Left ventricle myocardium inferior (tissue), 1 donor: ENCODE measurements at places on chromosomes 5 and 9.

- H3K36me3 ChIP-seq: no peaks in the 10 kb centered on the region
- H3K27ac ChIP-seq: no peak overlapping the region
- no peak for DNase-seq
- peaks cover 21% of the 10 kb centered on the region for H3K4me1 ChIP-seq
These were observed 472.9 kb downstream of the ARHGEF28 start for GRCh38 chr5:74098941-74099340.

DNA sequence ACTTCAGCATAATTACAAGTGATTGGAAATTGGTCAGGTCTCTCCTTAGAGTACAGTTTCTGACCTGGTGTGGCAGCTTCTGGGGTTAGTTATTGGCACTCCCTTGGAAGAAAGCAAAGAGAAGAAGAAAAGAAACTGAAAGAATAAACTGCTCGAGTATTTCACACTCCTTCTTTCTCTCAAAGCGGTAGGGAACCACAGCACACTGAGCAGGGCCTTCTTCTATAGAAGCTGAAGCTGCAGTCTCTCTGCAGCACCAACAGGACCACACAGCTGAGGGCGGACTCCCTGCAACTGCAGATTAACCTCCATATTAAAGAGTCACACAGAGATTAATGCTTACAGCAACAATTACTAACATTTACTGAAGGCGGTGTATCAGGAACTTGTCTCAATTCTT is 152.0 kb downstream of the TRPM6 start:
- no peak overlapping the region for H3K27ac ChIP-seq
- no peak for DNase-seq
- H3K4me3 ChIP-seq: no peak overlapping the region
- no peaks in the 10 kb centered on the region for H3K27me3 ChIP-seq

GRCh38 chr9:17611917-17612316 is 33.1 kb downstream of the SH3GL2 start:
- H3K36me3 ChIP-seq: no peaks in the 10 kb centered on the region
- peaks cover 10% of the 10 kb centered on the region for H3K4me1 ChIP-seq
- H3K27ac ChIP-seq: no peak overlapping the region
- no peak for DNase-seq
- H3K27me3 ChIP-seq: peaks cover 5% of the 10 kb centered on the region
- H3K4me3 ChIP-seq: no peak overlapping the region

GRCh38 chr5:173229382-173229959 is 5.5 kb downstream of the NKX2-5 start:
- peaks cover 16% of the 10 kb centered on the region for H3K36me3 ChIP-seq
- peak overlapping the region; percentile 91 for H3K27ac ChIP-seq
- no peak for DNase-seq
- H3K4me3 ChIP-seq: peak overlapping the region; percentile 76

DNA sequence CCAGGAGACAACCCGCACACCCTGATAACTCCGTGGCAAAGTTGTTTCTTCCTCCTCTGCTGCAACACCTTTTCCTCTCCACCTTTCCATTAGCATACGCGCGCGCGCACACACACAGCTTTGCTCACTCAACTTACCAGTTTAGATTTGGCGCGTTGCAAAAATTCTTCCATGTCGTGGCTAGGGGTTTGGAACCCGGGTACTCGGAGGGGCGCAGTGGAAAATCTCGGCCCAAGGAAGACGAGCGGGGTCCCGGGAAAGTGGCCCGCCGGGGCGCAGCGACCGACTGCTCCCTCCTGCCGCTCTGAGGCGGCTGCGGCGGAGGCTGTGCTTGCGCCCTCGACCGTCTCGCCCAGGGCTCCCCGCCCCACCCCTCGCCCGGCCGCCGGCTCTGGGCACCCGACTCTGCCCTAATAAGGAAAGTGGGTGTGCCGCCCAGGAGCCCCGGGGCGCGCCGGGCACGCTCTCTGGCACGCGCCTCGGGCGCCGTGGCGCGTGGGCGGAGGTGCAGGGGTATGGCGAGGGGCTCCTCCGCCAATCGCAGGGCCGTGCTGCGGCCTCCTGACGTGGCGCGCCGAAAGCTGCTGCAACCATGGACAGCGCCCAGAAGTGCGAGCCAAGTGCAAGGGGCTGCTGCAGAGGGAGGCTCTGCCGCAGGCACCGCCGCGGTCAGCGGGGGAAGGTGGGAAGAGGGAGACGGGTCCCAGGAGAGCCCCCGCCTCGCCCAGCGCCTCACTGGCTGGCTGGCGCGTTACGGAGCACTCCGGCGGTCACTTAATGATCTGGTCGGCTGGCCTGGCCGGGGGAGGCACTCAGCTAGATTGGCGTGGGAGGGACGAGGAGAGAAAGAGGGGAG is at the start of gene PRUNE2:
PRUNE2 (minus strand) TSS at position 324 of the 856 bp plus-strand sequence; CDS start at position 173, 151 bp downstream.
- peaks cover 47% of the 10 kb centered on the region for H3K27me3 ChIP-seq
- peak; percentile 28 for DNase-seq
- no peaks in the 10 kb centered on the region for H3K36me3 ChIP-seq
- H3K4me3 ChIP-seq: peak within 1 kb of the TSS; percentile 61

GRCh38 chr9:124297551-124297901 is 39.8 kb downstream of the NEK6 start:
- H3K36me3 ChIP-seq: no peaks in the 10 kb centered on the region
- H3K4me1 ChIP-seq: peaks cover 73% of the 10 kb centered on the region
- peak overlapping the region; percentile 24 for H3K4me3 ChIP-seq
- H3K27me3 ChIP-seq: no peaks in the 10 kb centered on the region
- H3K27ac ChIP-seq: peak overlapping the region; percentile 90

GRCh38 chr9:134206311-134207300 is 42.2 kb upstream of the RNU6ATAC start:
- H3K27me3 ChIP-seq: no peaks in the 10 kb centered on the region
- no peak overlapping the region for H3K4me3 ChIP-seq
- no peak for DNase-seq
- H3K36me3 ChIP-seq: no peaks in the 10 kb centered on the region
- H3K4me1 ChIP-seq: peaks cover 60% of the 10 kb centered on the region

DNA sequence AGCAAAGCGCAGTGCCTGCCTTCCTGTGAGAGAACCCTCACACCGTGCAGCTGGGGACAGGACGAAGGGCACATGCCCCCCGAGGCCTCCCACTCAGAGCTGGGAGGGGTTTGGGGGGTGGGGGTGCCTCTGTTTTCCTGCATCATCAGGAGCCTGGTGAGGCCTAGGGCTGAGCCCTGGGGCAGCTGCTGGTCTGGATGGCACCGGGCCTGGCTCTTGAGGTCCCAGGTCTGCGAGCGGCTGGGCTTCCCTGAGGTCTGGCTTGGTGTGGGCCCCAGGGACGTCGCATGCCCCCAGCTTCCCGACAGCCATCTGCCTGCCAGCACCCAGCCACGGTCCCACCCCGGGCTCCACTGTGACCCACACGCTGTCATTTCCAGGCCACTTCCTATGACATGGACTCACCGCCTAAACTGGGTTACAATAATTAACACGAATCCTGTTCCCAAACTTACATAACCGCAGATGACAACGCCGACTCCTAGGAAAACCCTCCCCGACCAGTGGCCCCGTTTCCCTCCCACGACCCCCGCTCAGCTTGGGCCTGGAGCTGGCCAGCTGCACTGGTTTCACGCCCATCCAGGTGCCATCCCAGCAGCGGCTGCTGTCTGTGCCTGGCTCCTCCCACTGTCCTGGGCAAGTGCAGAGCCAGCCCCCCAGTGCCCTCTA is 8.7 kb downstream of the NACC2 start:
- peak overlapping the region; percentile 30 for H3K4me3 ChIP-seq
- H3K4me1 ChIP-seq: peaks cover 100% of the 10 kb centered on the region
- peaks cover 7% of the 10 kb centered on the region for H3K36me3 ChIP-seq
- no peaks in the 10 kb centered on the region for H3K27me3 ChIP-seq
- peak; percentile 33 for DNase-seq

- H3K4me1 ChIP-seq: peaks cover 39% of the 10 kb centered on the region
- no peaks in the 10 kb centered on the region for H3K36me3 ChIP-seq
- no peak for DNase-seq
- H3K27ac ChIP-seq: peak overlapping the region; percentile 69
- H3K4me3 ChIP-seq: no peak overlapping the region
These were observed 60.7 kb upstream of the ITGA1 start for GRCh38 chr5:52727020-52727419.

- peaks cover 3% of the 10 kb centered on the region for H3K27me3 ChIP-seq
- H3K27ac ChIP-seq: no peak overlapping the region
- no peak for DNase-seq
- H3K4me3 ChIP-seq: no peak overlapping the region
These were observed 308.4 kb downstream of the MSX2 start for GRCh38 chr5:175032741-175033151.

- no peaks in the 10 kb centered on the region for H3K36me3 ChIP-seq
- no peak overlapping the region for H3K27ac ChIP-seq
- no peak for DNase-seq
- no peaks in the 10 kb centered on the region for H3K4me1 ChIP-seq
- H3K4me3 ChIP-seq: no peak overlapping the region
- H3K27me3 ChIP-seq: no peaks in the 10 kb centered on the region
These were observed 410.8 kb upstream of the MEF2C start for GRCh38 chr5:89293810-89294209.

DNA sequence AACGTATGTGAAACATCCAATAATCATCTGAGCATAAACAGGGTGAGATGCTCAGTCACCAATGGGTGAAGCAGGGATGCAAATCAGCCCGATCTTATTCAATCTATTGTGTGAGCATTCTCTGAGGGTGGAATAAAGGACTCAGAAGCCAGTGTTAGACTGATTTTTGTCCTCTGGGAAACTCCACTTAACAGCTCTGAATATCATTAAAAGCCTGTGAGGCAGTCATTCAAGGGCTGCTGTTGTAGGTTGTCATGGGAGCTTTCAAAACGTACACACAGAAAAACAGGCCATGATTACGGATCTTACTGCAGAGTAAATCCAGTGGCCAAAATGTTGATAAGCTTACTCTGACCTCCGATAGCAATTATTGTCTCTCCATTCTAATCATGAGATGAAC is 266.5 kb upstream of the EFNA5 start:
- H3K36me3 ChIP-seq: no peaks in the 10 kb centered on the region
- H3K4me1 ChIP-seq: peaks cover 16% of the 10 kb centered on the region
- DNase-seq: no peak

DNA sequence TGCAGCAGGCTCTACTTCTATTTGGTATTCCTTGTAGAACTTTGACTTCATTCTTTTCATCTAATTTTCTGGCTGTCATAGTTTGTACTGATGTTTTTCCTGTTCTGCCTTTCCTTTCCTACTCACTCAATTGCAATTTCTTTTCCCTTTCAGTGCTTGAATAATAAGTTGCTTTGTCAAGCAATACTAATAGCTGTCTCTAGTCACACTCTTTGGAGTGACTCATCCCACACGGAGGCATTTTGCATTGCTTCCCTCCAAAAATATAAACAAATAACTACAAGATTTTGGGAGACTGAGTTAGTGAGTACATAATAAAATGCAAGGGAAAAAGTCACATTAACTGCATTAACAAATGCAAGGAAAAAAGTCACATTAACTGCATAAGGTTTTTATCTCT is 465.9 kb downstream of the CDH9 start:
- no peaks in the 10 kb centered on the region for H3K36me3 ChIP-seq
- H3K4me3 ChIP-seq: no peak overlapping the region
- no peaks in the 10 kb centered on the region for H3K27me3 ChIP-seq
- DNase-seq: no peak

- H3K4me1 ChIP-seq: peaks cover 36% of the 10 kb centered on the region
- no peak overlapping the region for H3K27ac ChIP-seq
- H3K4me3 ChIP-seq: no peak overlapping the region
- no peaks in the 10 kb centered on the region for H3K27me3 ChIP-seq
- DNase-seq: no peak
- no peaks in the 10 kb centered on the region for H3K36me3 ChIP-seq
These were observed 5.3 kb upstream of the TJP2 start for GRCh38 chr9:69168709-69169217.

GRCh38 chr9:22469928-22470544 is 23.4 kb downstream of the DMRTA1 start:
- H3K4me1 ChIP-seq: no peaks in the 10 kb centered on the region
- DNase-seq: no peak
- H3K27ac ChIP-seq: no peak overlapping the region
- H3K4me3 ChIP-seq: no peak overlapping the region
- peaks cover 5% of the 10 kb centered on the region for H3K27me3 ChIP-seq

- no peak overlapping the region for H3K4me3 ChIP-seq
- DNase-seq: no peak
- no peaks in the 10 kb centered on the region for H3K36me3 ChIP-seq
- no peaks in the 10 kb centered on the region for H3K27me3 ChIP-seq
- peaks cover 8% of the 10 kb centered on the region for H3K4me1 ChIP-seq
These were observed 159.1 kb downstream of the LURAP1L start for GRCh38 chr9:12933957-12934356.

- no peaks in the 10 kb centered on the region for H3K27me3 ChIP-seq
- H3K4me3 ChIP-seq: no peak overlapping the region
- H3K4me1 ChIP-seq: no peaks in the 10 kb centered on the region
- DNase-seq: no peak
- no peak overlapping the region for H3K27ac ChIP-seq
These were observed 103.9 kb upstream of the ICE1 start for GRCh38 chr5:5318426-5319190.
